Brain microvascular endothelial cell (primary cell): ENCODE measurements at places on chromosomes 1 and 21.

- DNase-seq = no peak
These were observed 81.1 kb upstream of the L1TD1 start for GRCh38 chr1:62113507-62113906.

DNA sequence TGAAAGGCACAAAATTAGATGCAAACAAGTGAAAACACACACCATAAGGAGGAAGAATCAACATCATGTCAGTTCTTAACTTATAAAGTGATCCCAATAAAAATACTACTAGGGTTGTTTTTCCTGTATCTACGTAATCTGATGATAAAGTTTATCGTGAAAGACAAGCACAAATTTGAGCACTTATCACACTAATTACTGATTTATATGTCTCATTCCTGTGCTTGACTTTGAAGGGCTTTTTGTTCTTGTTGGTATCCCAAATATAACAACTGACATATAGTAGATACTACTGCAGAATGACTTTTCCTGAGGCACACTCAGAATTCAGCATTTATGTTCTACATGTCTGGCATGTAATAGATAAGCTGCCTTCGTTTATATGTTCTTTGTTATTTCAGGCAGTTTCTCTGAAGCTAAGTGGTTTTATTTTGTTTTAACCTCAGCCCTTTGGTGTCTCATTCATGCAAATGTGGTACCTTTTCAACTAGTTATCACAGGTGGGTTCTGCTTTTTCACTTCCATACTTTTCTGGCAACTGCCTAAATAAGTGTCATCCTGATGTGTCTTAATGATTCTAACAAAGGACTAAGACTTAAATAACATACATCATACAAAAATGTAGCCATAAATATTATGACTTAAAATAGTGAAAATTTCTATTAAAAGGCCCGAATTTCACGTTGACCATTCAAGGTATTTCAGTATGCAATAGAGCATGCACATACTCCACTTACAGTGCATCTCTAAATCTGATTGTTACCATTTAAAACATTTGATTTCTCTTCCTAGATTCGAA is 73.2 kb downstream of the LRRC8C start:
- no peak for DNase-seq

- DNase-seq = no peak
These were observed 67.1 kb upstream of the PGBD5 start for GRCh38 chr1:230493264-230493663.

DNA sequence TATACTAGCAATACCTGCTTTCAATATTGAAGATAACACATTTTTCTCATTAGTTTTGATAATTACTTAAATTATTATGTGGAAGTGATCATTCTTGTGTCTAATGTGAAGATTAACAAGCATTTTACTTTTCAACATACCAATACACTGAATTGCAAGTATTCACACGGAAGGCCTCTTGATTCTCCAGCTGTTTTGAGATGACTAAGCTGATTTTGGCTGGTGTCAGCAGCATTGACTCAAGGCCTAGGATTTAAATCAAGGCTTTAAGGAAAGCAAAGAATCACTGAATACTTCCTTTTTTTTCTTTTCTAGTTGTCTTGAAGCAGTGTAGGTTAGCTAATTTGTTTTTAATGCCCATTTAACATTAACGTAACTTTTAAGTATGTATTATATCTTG is 373.7 kb downstream of the SRGAP2C start:
- DNase-seq = peak; percentile 73

DNA sequence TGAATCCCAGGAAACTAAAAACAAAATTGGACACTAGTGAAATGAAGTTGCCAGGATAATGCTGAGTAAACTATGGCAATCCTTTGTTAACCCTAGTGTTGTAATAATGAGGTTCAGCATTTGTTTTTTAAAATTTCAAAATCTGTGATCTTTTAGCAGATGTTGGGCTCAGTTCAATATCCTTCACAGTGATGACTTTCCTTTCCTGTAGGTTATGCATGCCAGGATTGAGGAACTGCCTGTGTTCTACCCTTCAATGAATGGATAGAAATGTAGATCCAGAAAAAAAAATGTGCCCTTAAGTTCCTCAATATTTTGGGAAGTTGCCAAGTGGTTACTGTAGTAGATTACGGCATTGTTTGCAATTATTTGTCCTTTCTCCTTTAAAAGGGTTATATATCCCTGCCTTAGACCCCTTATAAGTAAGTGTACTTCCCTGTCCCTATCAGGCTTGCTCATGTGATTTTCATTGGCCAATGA is 35.5 kb upstream of the IRF2BP2 start:
- DNase-seq = no peak

- no peak for DNase-seq
These were observed 26.0 kb downstream of the ROR1 start for GRCh38 chr1:63799820-63800219.

DNA sequence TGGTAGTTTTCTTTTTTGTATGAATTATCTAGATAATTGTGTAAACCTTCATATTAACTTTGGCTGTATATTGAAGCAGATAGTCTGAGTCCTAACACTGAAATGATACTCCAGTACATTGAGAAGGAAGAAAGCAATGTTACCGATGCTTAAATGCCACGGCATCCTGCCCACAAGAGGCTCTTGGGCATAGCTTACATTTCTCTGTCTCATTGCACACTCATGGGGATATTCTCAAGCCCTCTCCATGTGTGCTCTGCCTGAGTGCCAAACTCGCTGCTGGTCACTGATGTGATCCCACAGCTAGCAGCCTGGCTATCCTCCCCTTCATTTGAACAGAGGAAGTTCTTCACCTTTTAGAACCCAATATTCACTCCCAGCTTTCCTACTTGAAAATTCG is 179.4 kb downstream of the TGFB2 start:
- DNase-seq = no peak

DNA sequence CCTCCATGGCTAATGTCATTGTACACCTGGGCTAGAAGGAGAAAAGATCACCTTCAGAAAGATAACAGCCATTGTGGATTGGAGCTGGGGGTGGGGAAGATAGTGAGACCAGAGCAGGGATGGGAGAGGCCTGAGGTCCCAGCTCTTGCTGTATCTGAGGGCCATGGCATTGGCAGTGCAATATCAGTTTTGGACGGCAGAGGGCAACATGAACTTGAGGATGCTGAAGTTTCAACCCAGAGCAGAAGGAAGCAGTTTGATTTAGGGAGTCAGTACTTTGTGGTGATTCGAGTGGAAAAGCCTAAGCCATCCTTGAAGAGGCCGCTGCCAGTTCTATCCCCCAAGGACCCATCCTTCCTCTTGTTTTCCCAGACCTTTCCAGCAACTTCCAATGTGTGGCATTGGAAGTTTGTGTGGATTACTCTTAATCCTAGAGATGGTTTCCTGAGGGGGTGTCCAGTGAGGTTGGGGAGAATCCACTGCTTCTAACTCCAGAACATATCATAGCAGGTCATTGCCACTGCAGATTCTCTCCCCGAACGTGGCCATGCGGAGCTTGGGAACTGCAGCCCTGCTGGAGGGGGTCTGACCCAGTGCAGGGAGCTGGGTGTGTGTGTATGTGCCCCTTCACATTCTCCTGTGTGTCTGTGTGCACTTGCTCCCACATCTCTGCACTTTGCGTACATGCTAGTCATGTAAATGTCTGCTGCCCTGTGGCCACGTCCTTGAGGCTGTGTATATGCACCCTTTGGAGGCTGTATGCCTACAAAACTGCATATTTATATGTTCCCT is 24.1 kb downstream of the SLC26A9 start:
- peak; percentile 88 for DNase-seq

- DNase-seq = no peak
These were observed 42.1 kb downstream of the RRAGC start for GRCh38 chr1:38817267-38818174.

DNA sequence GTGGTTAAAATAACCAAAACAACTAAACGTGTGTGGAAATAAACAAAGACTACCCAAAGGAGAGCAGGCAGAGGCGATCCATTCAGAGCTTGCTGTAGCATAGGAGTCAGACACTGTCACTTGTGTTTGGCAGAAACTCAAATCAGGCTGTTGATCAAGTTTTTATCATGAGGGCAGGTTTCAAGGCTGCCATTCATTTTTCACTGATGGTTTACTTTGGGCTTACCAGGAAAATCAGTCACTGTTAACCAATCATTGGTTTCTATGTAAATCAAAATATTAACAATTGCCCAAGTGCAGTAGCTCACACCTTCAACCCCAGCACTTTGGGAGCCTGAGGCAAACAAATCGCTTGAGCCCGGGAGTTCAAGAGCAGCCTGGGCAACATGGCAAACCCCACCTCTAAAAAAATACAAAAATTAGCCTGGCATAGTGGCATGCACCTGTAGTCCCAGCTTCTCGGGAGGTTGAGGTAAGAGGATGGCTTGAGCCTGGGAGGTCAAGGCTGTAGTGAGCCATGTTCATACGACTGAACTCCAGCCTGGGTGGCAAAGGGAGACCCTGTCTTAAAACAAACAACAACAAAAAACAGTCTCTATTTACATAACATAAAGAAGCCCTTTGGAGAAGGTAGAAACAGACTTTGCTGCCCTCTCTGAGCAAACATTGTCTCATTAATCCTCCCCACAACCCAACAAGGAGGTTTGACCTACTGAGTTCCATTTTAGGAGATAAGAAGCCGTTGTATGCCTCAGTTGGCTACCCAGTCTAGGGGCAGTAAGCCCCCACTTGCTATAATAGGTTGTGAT is 21.1 kb upstream of the ETS2 start:
- no peak for DNase-seq

GRCh38 chr21:33831962-33832659 is 83.5 kb downstream of the ATP5PO start:
- DNase-seq = no peak

DNA sequence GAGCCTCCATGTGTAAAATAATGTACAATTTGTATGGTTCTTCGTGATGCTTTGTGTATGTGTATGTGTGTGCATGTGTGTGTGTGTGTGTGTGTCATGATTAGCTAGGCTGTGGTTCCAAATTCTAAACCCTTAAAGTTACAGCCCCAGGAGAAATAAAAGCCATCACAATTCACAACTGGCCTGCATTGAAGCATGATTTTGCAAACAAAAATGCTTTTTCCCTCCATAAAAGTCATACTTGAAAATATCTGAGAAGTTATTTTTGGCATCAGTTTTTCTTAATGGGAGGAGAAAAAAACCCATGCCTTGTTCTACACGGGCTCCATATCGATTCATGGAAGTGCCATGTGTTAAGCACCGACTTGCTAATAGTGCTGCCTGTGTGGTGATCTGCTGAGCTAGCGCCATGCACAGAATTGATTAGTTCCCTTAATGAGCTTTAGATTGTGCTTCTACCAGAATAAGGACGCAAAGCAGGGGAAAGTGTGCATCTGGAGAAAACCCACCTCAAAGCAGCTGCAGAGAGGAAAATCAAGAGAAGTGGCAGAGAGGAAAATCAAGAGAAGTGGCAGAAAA is 207.3 kb downstream of the DSCAM start:
- DNase-seq = no peak

DNA sequence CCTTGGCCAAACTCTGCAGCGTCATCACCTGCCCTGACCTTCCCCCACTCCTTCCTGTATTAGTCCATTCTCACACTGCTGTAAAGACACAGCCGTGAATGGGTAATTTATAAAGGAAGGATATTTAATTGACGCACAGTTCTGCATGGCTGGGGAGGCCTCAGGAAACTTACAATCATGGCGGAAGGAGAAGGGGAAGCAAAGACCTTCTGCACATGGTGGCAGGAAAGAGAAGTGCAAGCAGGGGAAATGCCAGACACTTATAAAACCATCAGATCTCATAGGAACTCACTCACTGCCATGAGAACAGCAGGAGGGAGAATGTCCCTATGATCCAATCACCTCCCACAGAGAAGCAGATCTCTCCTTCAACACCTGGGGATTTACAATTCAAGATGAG is 408.5 kb downstream of the PTPRU start:
- no peak for DNase-seq

- no peak for DNase-seq
These were observed 59.3 kb upstream of the C1orf174 start for GRCh38 chr1:3959361-3959760.

- DNase-seq = peak; percentile 71
These were observed 52.7 kb upstream of the EIF4G3 start for GRCh38 chr1:21229246-21230000.

GRCh38 chr1:58898739-58899586 is 115.1 kb upstream of the JUN start:
- DNase-seq = no peak

GRCh38 chr1:157597959-157598667 is at the start of gene FCRL4:
FCRL4 (minus strand) TSS chr1:157598085; CDS start chr1:157597944, 141 bp downstream.
- DNase-seq = no peak

DNA sequence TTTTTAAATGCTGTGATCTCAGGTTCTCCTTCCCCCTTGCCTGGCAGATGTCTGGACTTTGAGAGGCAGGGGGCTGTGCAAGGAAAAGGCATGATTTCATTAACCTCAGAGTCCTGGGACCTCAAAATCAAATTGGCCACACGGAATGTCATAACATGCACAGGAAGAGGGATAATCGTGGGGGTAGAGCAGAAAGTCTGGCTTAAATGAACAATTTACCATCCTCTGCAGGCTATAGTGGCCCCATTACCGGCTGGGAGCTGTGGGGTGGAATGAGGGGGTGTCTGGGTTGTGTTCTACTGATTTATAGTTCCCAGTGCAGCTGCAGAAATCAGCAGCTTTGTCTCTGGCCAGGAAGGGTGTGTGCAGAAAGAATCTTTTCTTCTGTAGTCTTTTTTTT is 10.8 kb downstream of the OPRD1 start:
- DNase-seq = no peak

GRCh38 chr1:178465011-178465410 is 31.8 kb downstream of the CLEC20A start:
- peak; percentile 29 for DNase-seq

GRCh38 chr1:214451596-214451995 is 99.8 kb downstream of the PTPN14 start:
- no peak for DNase-seq

- DNase-seq = no peak
These were observed 27.3 kb downstream of the PRRX1 start for GRCh38 chr1:170691258-170691657.

- no peak for DNase-seq
These were observed 186.0 kb upstream of the AJAP1 start for GRCh38 chr1:4468386-4468785.

GRCh38 chr1:101298663-101299062 is 61.8 kb downstream of the S1PR1 start:
- DNase-seq = no peak
